ENCODE measurements at places on chromosomes 5 and 9. TPM values are rescaled to one million over a fixed set of nuclear protein-coding genes. Genes with fewer than 3 reads are reported as not detected.

DNA sequence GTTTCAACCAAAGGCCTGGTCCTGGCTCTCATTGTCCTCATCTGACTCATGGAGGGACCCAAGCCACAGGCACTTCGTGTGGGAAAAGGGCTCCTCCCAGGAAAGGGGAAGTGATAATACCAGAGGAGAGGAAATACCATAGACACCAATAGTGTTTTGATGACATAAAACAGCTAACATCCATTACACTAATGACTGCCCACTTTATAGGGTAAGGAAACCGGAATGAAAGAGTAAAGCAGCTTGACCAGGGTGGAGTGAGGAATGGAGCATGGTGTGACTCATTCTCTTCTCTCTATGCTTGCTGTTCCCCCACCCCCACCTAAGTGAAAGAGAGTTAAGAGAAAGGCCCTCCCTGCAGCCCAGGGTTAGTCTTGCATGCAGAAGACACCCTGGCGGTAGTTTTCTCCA lies 67.4 kb upstream of the HRH2 start:
- DNase-seq = no peak

TMEM203 gene
- 47.5 TPM for polyA plus RNA-seq

LTC4S gene
- polyA plus RNA-seq = 6.7 TPM

OBP2B gene
- 0.32 TPM for polyA plus RNA-seq

DNA sequence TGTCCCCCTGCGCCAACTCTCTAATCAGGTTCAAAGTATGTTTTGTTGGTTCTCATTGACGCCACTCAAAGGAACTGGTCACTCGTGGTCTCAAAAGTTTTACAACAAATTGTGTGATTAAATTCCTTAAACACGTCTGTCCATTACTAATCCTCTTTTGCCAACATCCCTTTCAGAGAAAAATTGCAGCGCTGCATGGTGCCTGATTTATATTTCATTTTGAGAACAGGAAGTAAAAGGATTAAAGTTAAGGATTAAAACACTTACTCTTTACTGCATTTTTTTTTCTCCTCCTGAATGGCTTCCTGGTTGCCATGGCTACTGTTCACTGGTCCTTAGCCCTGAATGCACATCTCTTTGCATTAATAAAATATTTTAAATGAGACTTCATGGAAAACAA lies 383.5 kb downstream of the GLIS3 start:
- no peak for DNase-seq

DNA sequence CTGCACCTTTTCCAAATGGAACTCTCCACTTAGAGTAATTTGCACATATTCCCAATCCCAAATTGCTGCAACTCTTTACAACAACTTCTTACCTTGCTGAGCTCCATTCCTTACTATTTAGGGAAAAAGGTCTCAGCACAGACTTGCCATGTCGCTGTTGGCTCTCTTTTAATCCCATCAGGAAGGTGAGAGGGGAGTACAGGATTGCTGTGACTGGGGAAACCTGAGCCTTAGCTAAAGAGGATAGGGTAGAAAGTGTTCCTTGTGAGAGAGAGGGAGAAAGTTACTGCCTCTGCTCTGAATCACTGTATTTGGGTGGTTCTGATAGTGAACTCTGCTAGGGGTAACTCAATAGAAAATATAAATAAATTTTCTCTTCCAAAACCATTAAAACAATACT lies 43.7 kb upstream of the GABRA1 start:
- DNase-seq = no peak

TAF11L5 gene
- polyA plus RNA-seq = not detected

DNA sequence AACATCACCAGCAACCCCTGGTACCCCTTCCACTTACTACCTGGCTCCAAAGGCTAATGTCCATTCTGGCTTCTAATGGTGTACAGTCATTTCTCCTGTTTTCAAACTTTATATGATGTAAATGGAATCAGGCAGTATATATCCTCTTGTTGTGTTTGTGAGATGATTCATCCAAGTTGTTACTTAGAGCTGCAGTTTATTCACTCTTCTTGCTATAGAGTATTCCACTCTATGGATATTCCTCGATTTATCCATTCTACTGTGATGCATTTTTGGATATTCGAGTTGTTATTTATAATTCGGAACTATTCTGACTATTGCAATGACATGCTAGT lies 32.4 kb downstream of the IRF1 start:
- no peak for DNase-seq

DNA sequence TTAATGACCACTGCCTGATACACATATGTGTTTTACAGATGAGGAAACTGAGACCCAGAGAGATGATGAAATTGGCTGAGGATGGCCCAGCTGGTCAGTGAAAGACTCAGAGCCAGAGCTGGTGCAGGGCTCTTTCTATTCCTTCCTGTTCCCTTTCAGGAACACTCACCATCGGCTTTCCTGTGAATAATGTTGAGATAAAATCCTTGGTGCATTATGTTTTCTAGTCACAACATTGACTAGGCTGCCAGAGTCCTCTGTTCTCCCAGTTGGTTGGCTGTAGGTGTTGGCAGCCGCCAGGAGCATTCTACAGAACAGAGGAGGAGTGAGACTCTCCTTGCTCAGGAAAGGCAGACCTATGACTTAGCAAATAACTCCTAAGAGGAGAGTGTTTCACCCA lies 14.8 kb downstream of the TGFBI start:
- no peak for DNase-seq

GRCh38 chr5:179776411-179776938 lies 17.3 kb upstream of the LTC4S start:
- DNase-seq = no peak

DNA sequence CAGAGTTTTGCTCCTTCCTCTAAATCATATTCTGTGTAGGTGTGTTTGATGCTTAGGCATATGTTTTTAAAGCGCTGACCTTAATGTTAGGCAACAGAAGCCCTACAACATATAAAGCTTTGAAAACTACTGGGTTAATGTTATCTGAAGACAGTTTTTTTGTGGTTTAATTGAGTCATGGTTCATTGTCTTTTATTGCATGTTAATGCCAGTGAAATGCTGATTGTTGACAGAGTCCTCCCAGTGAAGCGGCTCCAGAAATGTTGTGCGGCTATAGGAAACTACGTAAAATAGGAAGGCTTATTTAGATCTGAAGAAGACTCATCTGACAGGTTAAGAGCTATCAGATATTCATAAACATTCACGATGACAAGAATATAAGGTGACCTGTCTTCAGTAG lies 424.6 kb downstream of the CCDC171 start:
- peak; percentile 58 for DNase-seq

LRRC70 gene
- 5.7 TPM for polyA plus RNA-seq

- no peak for DNase-seq
Measured at GRCh38 chr5:137688210-137688840, 47.6 kb downstream of the KLHL3 start.

TMED7 gene
- polyA plus RNA-seq = 91.7 TPM

DNA sequence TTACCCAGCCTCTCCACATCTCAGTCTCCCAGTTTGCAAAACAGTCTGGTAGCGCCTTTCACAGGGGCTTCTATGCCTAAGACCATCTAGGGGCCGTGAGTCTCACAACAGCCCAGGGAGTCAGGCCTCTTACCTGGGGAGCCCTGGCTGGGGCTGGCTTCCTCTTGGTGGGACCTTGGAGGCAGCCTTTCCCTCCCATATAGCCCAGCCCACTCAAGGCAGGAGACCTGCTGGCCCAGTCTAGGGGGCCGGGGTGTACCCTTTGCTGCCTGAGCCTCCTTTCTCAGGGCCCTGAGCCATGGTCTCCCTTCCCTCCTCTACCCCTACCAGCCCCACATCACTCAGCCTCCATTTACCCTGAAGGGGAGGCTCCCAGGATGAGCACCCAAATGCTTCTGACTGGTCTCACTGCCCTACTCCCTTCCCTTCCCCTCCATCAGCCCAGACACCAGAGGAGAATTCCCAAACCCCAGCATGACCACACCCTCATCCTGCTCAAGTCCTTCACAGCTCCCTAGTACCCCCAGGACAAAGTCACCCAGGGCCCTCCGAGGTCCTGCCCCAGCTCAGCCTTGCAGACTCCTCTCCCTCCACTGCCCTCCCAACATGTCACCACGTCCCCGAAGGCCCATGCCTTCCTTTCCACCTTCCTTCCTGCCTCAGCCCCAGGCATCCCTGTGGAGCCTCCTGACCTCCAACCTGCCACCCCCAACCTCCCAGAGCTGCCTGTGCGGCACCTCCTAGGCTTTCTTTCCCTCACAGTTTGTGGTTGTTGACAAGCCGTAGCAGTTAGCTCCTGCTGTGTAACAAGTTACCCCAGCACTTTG lies 55.3 kb downstream of the BARX1 start:
- no peak for DNase-seq

DNA sequence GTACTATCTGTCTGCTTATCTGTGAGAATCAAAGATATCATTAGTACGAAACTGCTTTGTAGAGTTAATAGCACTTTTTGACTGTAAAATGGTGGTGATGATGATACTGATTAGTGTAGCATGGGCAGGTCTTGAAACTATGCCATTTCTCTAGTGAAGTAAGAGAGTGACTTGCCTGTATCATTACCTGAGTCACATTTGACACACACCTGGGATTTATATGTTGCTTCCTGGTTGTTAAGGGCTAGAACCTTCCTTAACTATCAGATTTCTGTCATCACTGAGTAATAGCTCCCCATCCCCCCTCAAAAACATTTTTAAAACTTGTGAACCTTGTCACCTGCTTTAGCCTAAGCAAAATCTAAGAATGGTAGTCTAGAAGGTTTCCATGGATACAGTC lies 135.6 kb upstream of the RORB start:
- no peak for DNase-seq

DNA sequence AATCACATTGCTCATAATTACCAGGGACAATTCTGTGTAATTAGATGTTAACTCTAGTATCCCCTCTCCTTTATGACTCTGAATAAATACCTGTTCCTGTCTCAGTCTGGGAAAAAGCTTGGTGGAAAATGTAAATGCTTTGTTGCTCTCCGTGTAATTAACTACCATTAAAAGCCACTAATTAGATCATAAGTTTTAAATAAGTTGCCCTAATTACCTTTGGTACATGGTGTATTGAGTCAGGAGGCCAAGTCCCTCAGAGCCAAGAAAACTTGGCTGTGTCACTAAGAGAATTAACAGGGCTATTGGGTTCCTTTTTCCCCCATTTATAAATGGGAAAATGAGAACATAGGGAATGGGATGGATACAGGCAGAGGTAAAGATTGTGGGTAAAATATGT lies 617.6 kb downstream of the TLR4 start:
- no peak for DNase-seq

SPATA31A7 gene
- 0.30 TPM for polyA plus RNA-seq

DNA sequence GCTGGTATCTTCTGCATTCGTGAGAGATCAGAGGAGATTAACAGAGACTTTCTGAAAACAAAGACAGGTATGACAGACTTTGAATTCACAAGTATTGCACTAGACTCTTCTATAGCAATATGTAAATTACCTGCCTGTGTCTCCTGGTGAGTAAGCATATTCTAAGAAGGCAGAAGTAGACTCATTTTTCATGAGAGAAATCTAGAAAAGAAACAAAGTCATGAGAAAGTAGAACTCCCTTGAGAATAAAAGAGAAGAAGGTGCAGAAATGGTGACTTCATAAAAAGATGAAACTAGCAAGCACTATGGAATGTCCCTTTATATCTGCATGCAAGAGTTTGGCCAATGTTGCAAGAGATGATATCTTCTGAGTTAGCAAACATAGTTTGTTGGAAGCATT lies 419.8 kb downstream of the DMRT2 start:
- no peak for DNase-seq

ACSL6 gene
- 2.4 TPM for polyA plus RNA-seq

SHLD3 gene
- 3.9 TPM for polyA plus RNA-seq

DNA sequence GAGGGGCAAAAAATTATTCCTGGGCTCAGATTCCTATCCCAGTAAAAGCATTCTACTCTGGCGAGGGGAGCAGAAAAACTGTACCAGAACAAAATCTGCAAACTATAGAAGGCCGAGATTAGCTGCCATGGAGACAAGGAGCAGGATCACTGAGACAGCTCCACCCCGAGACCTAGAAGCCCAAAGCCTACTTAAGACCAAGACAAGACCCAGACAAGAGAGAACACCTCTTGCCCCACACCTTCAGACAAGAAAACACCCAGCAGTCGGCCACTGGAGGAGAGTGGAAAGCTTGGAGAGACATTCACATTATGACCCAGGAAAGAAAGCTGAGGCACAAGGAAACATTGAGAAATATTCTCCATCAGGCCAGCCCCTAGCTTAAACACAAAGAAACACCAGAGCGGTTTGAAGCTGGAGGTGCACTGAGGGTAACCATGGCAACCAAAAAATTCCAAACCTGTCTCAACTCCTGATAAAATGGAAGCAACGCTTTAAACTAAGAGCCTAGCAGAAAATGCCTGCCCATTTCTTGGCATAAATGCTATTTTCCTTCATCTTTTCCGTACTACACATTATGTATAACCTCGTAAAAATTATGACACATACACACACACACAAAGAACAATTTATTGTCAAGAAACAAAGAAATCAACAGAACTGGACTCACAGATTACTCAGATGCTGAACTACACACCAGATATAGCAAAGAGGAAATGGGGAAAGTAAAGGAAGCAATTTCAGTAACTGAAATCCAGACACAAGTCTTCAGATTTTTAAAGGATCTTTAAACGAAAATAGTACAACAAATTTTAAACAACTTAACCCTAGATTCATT lies 53.8 kb upstream of the FTMT start:
- DNase-seq = no peak

DNA sequence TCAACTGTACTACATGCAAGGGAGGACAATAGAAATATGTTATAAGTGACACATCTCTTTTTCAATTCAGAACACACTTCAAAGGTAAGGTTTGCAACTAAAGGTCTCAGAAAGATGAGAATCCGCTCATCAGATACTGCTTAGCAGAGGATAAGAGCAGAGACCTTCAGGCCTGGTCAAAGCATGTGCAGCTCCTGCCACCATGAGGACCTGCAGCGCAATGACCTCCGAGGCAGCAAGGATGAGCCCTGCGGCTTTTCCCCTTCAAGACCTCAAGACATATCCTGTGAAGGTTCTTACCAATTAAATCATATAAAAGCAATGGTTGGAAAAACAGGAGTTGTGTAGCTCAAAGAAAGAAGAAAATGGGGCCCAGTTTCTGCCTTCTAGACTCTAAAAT lies 135.8 kb downstream of the TRIM36 start:
- DNase-seq = no peak

ANKRD20A1 gene
- 2.5 TPM for polyA plus RNA-seq

- DNase-seq = no peak
Measured at GRCh38 chr5:16540421-16540820, 74.8 kb upstream of the ZNF622 start.

BTNL9 gene
- polyA plus RNA-seq = 10.2 TPM

DNA sequence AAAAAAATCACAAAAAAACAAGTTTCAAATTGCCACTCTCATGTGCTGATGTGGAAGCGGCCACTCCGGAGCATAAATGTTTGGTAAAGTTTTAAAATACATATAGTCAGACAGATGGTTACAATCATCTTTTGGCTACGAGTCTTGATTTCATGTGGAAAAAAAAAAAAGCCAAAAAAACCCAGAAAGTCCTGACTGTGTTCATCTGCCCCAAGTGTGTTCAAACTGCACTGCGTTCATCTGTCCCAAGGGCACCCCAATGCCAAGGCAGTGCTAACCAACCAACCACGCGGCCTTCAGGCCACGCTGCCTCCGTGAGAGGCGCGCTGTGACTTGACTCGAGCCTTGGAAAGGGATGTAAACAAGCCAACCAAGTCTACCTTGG lies 127.1 kb downstream of the MYO10 start:
- no peak for DNase-seq

IFNA13 gene
- polyA plus RNA-seq = not detected

- DNase-seq = no peak
Measured at GRCh38 chr9:108634204-108634603, 221.6 kb downstream of the ACTL7B start.

PCDHB3 gene
- 3.8 TPM for polyA plus RNA-seq
